NCI-H2029 (cell line): ENCODE measurements at places on chromosomes 12 and 14.

DNA sequence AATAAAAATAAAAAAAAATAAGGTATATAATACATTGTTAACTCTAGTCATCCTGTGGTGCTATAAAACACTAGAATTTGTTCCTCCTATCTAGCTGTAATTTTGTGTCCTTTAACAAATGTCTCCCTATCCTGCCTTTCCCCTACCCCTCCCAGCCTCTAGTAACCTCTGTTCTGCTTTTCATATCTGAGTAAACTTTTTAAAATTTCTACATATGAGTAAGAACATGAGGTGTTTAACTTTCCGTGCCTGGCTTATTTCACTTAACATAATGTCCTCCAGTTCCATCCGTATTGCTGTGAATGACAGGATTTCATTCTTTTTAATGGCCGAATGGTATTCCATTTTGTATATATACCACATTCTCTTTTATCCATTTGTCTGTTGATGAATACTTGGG, 71.3 kb upstream of the GNG2 start:
- DNase-seq: no peak

DNA sequence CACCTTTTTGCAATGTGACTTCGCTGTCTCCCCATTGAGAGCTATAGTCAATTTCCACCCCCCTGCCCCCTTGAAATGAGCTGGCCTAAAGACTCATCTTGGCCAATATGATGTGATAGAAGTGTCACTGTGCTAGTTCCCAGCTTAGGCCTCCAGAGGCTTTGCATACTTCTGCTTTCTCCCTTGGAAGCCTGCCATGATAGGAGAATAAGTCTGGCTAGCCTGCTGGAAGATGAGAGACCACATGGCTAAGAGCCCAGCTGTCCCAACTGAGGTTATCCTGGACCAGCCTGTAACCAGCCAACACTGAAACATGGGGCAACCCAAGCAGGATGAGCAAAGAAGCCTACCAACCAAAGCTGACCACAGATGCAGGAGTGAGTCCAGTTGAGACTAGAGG, 196.9 kb downstream of the GRIN2B start:
- no peak for DNase-seq

GRCh38 chr14:96461950-96462798, 40.0 kb upstream of the PAPOLA start:
- DNase-seq: no peak

GRCh38 chr14:66087231-66087630, 398.9 kb upstream of the CCDC196 start:
- no peak for DNase-seq

- DNase-seq: no peak
Observed at GRCh38 chr12:7354529-7354928, 50.7 kb downstream of the ACSM4 start.

DNA sequence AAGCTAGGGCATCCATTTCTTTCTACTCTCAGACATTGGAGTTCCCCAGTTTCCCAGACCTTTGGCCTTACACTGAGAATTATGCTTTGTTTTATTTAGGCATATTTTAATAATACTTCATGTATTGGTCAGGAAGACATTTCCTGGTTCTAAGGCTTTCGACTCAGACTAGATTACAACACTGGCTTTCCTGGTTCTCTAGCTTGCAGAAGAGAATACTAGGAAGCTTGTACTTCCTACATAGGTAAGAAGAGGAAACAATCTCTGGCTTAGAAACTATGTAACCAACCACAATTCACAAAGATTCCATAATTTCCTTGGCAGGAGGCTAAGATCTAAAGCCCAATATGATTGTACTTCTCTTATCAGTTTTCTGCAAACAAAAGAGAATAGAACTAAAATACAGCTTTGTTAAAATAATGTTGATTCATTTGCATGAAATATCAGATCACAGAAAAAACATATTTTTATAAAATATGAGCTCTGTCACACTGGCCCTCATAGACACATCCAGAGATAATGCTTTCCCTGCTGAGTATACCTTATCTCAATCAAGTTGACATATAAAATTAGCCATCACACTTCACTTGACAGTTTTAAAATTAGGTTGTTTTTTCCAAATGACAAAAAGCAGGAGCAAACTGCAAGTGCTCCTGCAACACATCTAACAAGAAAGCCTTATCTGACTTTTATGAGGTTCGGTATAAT, 30.5 kb downstream of the CLEC2D start:
- DNase-seq: no peak

GRCh38 chr12:47273191-47273626, 193.4 kb upstream of the AMIGO2 start:
- no peak for DNase-seq

- DNase-seq: no peak
Observed at GRCh38 chr12:125218952-125219351, 153.7 kb downstream of the AACS start.

- no peak for DNase-seq
Observed at GRCh38 chr12:4216187-4216927, 57.2 kb upstream of the CCND2 start.

- no peak for DNase-seq
Observed at GRCh38 chr12:51199366-51199945, 18.4 kb downstream of the POU6F1 start.

- DNase-seq: no peak
Observed at GRCh38 chr12:68259318-68259940, 6.0 kb upstream of the IL22 start.

GRCh38 chr14:86543521-86543920, 1013.6 kb downstream of the FLRT2 start:
- DNase-seq: no peak

GRCh38 chr12:128581321-128581761, 242.4 kb downstream of the SLC15A4 start:
- DNase-seq: no peak

GRCh38 chr14:23559010-23559925, 3.2 kb downstream of the THTPA start:
- DNase-seq: no peak

DNA sequence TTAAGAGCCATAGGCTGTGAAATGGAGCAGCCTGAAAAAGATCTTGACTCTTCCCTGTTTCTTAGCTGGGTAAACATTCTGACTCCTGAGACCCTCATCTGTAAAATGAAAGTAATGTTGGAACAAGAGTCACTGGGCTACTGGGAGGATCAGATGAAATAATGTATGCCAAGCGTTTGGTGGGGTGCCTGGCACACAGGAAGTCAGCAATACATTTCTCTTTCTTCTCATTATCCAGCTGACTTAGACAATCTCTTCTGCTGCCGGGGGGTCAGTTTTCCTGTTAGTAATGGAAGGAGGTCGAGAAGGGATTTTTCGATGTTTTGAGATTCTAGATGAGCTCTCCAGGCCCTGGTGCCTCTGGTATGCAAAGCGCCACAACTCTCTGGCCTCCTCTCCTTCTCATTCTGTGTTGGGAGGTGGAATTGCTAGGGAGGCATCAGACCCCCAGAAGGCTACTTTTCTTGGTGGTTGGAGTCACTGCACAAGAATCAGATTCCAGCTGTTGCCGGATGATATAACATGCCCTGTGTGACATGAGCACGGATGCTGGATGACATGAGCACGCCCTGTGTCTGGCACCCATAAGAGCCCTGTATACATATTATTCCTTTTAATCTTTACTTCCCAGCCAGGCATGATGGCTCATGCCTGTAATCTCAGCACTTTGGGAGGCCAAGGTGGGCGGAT, 4.3 kb downstream of the OASL start:
- DNase-seq: no peak

DNA sequence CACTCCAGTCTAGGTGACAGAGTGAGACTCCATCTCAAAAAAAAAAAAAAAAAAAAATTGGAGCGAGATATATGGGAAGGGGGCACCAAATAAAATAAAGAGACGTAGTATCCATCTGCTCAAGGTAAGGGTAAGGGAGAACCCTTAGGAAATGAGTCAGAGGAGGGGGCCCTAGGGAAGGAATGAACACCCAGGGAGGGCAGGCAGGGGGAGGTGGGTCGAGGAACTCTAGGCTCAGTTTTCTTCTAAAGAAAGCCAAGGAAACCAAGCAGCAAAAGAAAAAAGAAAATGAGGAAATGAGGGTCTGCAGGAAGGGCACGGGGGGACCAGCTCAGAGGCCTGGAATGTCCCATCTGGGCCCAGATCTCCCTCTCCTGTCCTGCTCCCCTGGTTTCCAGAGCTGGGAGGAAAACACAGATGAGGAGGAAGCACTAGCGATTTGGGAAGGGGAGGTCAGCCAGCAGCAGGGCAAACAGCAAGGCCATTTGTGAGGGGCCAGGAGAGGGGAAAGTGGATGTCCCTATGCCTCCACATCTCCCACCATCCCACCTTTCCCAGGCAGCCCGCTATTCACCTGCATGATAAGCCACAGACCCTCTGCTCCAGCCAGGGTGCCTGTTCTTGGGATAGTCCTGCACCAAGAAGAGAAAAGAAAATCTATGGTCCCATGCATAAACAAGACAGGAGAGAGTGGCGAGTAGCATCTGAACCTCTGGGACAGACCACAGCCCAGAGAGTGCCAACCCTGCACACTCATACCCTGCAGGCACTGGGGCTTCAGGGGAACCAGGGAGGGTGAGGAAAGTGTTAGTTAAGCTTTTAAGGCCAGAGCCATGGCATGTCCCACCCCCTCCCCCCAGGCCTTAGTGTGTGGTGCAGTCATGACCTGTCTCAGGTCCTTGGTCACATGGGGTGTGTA, 11.9 kb downstream of the SPRYD3 start:
- DNase-seq: no peak

- DNase-seq: peak; percentile 37
Observed at GRCh38 chr12:67442347-67442841, 173.2 kb downstream of the CAND1 start.

DNA sequence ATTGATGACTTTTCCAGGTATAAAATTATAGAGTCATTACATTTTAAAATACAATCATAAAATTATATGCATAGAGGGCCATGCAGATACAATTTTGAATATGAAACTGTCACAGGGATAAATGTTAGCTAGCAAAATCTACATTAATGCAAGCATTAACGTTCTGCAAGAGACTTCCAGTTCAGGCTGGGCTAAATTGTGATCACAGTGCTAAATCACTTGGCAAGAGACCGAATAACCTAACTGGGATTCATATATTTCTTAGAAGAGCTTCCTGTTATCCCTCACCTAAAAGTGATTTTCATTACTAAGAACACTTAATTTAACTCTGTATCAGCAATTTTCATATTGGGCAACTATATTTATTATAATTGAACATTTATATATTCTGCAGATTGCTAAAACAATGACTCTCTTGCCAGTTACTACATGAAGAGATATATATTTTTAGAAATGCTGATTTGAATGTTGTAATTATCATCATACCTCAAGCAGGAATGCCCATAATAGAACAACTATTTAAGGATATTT, 83.2 kb downstream of the MGAT4C start:
- DNase-seq: no peak

GRCh38 chr12:131197490-131197889, 243.8 kb downstream of the ADGRD1 start:
- DNase-seq: no peak

DNA sequence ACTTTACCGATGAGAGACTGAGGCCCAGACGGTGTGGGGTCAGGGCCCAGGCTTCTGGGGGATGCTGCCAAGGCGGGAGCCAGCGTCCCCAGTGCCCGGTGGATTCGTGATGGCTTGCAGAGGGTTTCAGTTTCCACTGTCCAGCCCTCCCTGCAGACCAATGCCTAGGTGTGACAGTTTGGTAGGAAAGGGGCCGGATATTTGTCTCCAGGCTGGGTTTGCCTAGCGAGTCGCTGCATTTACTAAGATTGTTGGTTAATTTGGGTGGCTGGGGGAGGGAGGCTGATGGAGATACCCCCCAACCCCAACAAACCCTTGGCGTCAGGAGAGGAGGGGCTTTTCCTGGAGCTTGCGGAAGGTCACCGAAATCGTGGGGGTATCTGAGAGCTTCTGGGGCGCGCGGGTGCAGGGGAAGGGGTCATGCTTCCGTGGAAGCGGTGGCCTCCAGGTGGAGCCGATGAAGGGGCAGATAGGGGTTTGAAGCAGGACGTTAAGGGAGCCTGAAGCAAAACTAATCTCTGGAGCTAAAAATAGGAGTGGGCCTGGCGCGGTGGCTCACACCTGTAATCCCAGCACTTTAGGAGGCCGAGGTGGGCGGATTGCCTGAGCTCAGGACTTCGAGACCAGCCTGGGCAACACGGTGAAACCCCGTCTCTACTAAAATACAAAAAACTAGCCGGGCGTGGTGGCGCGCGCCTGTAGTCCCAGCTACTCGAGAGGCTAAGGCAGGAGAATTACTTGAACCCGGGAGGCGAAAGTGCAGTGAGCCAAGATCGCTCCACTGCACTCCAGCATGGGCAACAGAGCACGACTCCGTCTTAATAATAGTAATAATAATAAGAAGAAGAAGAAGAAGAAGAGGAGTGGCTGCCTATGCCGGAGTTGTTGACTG, 1.1 kb upstream of the CDC42BPB start:
- DNase-seq: no peak

GRCh38 chr12:46483572-46484395, 111.2 kb upstream of the SLC38A2 start:
- DNase-seq: no peak
